Stimulated activated CD8-positive, alpha-beta memory T cell treated with anti-CD3 and anti-CD28 coated beads, Interleukin-4, amount 100 ng/mL, for 1 hour (primary cell): ENCODE measurements at places on chromosomes 12 and 14.

DNA sequence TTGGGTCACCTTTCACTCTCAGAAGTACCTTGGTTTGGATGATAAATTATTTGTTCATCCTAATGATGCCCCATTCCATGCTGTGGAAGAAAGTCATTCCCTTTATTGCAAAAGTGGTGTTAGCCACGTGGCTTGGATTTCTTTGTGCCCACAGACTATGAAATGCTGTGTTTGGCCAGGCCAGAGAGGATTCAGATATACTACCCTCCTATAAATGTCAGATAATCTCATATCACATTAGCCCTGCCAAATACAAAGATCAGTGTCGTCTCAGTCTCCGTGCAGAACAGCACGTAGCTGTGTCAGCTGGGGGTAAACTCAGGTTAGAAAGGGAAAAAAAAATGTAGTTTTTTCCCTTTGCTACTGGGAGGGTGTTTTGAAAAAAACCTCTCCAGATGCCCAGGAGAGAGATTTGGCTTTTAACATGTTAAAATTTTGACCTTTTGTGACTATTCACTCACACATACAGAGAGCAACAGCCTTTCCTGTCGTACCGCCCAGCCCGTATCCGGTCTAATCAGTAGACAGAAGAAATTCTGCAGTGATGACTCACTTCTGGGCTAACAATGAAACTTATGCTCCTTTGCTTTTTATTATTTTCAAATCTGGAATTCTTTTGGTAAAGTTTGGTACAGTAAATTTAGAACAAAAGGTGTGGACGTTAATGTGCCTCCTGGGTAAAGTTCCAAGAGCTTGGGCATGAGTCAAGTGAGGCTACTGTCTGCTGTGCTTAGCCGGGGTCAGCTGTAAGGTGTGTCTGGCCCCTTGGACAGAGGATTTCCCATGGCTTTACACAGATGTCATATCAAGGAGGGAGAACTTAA is 8.5 kb upstream of the PTPRB start:
- no peak for DNase-seq

- DNase-seq: no peak
These were observed 8.9 kb downstream of the RBMS2 start for GRCh38 chr12:56530390-56531055.

DNA sequence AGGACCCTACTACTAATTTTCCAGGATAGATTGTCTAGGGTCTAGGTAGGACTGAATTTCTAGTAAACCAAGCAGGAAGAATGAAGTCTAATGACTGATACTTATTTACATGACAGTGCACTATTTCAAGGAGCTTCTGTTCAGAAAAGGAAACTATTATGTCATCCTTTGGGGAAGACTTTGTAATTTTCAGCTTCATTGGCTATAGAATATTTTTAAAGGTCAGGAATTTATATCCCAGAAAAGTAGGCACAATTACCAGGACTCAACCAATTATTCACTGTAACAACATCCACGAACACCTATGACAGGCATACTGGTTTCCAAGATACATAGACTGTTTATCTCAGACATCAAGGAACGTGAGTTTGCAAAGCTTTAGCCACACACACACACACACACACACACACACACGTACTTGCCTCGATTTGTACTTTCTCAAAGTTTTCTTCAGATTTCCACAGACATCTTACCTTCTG is 23.2 kb downstream of the OR6S1 start:
- no peak for DNase-seq

GRCh38 chr14:20118795-20119194 is 8.3 kb downstream of the OR4K17 start:
- DNase-seq: no peak

DNA sequence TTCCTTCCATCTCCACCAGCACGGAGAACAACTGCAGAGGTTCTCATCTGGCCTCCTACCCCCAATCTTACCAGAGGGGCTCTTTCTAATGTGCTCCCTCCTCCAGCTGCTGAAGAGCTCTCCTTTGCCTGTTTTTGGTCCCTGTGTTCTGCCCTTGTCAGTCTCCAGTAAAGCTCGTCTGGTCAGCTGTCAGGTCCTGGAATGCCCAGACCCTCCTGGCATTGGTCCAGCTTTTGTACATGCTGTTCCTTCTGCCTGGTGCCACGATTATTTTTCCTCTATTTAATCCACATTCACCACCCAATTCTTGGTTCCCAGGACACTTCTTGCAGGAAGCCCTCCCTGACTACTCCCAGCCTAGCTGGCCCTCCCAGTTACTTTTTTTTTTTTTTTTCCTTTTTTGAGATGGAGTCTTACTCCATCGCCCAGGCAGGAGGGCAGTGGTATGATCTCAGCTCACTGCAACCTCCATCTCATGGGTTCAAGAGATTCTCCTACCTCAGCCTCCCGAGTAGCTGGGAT is 6.5 kb downstream of the SLC8B1 start:
- no peak for DNase-seq

- DNase-seq: peak; percentile 88
These were observed at the start of the genes POLE and PXMP2 for GRCh38 chr12:132687211-132688164. POLE (minus strand) TSS chr12:132687342; CDS start chr12:132687315, 27 bp downstream. PXMP2 (plus strand) TSS chr12:132687587; CDS start chr12:132687671, 84 bp downstream.

DNA sequence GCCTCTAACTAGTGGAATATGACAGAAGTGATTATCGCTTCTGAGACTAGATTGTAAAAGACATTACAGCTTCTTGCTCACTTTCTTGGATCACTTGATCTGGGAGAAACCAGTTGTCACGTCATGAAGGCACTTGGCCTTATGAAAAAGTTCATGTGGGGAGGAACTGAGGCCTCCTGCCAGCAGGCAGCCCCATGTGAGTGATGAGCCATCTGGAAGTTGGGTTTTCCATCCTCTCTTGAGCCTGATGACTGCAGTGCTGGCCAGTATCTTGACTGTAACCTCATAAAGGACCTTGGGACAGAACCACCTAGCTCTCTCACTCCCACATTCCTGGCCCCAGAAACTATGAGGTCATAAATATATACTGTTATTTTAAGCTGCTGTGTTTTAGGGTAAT is 28.0 kb downstream of the TTLL5 start:
- DNase-seq: no peak

- DNase-seq: no peak
These were observed 99.2 kb downstream of the VEZT start for GRCh38 chr12:95316798-95317197.

DNA sequence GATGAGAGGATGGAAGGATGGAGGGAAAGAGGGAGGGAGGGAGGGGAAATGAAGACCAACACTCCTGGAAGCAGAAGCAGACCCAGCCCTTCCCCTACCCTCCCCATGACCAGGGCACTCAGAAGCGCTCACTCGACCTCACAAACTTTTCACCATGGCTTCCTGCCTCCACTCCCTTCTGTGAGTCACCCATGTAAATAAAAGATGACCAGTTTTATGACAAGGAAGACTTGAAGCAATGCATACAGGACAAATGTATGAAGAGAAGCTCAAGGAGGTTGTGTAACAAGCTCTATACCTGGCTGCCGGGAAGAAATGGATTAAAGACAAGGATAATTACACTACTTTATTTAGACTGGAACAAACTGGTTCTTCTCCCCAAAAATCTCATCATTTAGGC is 63.8 kb downstream of the CDC42BPB start:
- DNase-seq: no peak
